Activated CD4-positive, alpha-beta T cell treated with anti-CD3 and anti-CD28 coated beads for 48 hours (primary cell): ENCODE measurements at places on chromosomes 7 and 10.
A peak's percentile ranks its signal among the peaks of the same experiment; 100 is the strongest.

GRCh38 chr10:109737626-109738025 lies 185.7 kb downstream of the XPNPEP1 start:
- no peak for DNase-seq

GRCh38 chr10:122471531-122472177 lies 10.3 kb downstream of the HTRA1 start:
- no peak for DNase-seq

DNA sequence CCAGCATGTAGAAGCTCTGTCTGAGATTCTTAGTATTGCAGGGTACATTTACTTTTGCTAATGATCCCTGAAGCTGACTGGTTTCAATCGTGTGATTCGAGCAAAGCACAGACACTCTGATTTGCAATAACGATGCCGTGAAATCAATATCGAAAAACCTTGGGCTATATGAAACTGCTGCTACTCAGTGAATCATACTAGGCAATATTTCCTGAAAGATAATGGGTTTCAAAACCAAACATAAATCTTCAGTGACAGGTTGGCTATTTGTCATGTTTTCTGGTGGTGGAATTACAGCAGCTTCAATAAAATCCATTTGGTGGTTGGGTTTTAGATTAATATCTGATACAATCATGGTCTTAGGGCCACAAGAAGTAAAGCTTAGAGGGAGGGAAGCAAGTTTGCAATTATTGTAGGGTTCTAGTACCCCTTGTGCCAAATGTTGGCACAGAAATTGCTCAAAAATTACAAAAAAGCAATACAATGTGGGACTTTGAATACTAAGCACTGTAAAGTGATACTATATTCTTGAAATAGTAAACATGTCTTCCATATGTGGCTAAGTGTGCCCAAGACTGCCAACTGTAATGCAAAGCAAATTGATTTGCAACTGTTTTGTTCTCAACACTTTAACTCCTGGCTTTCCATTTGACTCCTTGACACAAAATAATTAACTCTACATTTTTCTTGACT lies 112.4 kb upstream of the JAZF1 start:
- peak; percentile 10 for DNase-seq

DNA sequence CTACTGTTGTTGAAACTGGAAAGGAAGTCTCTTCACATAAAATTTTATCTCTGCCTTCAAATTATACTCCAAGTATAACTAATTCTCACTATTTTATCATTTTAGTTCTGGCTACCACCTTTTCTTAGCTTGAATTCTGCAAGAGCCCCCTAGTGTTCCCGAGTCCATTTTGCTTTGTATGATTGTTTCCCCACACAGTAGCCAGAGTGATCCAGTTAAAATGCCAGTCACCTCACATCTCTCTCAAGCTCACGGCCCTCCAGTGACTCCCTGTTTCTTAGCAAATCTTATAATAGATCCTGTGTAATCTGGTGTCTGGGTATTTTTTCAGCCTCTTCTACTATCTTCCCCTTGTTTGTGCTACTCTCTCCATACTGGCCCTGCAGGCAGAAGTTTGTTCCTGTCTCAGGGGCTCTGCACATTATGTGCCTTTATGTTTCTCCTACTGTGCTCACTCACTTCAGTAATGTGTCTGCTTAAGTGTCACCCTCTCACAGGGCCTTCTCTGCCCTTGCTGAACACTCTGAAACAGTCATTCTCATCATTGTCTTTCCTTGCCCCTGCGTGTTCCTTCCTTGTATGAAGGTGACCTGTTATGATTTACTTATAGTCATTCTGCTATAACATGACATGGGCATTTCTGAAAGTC lies 8.9 kb downstream of the WAC start:
- no peak for DNase-seq

- DNase-seq: no peak
Observed at GRCh38 chr10:14534152-14534551, 203.4 kb upstream of the FRMD4A start.

DNA sequence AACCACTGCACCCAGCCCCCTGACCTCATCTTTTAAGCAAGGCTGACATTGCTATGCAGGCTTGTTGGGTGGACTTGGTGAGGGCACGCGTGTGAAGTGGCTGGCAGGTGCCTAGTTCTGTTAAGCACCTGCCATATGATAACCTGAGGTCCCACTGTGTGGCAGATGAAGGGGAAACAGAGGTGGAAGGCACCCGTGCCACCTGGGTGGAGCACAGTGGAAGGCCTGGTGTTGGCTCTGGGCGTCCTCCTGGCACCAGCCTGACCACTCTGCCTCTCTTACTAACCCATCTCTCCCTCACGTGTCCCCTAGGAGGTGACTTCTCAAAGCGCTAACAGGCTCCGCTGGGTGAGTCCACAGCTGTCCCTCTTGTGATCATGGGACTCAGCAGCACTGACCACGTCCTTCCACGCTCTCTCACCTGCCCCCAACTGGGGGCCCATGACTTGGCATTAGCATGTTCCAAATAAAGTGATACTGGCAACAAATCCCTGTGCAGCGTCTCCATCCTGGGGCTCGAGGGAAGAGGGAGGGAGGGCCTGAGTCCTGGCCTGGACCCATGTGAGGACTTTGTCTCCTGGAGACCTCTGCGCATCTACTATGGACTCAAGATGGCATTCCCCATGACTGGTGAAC lies 4.6 kb upstream of the ZNF862 start:
- no peak for DNase-seq

DNA sequence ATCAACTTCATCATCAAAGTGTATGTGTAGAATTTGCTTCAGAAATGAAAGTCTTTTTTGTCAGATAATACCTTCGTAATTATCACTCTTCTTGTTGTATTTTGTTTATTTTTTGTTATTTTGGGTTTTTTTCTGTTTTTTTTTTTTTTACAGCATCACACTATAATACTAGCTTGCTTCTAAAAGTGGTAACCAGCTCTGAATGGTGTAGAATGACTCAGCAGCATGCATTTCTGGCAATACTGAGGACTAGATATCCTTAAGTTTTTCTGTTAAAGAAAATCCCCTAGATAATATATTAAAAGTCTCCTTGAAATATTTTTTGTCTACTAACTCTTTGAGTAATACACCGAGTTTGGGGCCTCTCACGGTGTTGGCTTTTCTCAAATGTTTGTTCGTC lies 109.1 kb downstream of the LMBR1 start:
- DNase-seq: no peak

DNA sequence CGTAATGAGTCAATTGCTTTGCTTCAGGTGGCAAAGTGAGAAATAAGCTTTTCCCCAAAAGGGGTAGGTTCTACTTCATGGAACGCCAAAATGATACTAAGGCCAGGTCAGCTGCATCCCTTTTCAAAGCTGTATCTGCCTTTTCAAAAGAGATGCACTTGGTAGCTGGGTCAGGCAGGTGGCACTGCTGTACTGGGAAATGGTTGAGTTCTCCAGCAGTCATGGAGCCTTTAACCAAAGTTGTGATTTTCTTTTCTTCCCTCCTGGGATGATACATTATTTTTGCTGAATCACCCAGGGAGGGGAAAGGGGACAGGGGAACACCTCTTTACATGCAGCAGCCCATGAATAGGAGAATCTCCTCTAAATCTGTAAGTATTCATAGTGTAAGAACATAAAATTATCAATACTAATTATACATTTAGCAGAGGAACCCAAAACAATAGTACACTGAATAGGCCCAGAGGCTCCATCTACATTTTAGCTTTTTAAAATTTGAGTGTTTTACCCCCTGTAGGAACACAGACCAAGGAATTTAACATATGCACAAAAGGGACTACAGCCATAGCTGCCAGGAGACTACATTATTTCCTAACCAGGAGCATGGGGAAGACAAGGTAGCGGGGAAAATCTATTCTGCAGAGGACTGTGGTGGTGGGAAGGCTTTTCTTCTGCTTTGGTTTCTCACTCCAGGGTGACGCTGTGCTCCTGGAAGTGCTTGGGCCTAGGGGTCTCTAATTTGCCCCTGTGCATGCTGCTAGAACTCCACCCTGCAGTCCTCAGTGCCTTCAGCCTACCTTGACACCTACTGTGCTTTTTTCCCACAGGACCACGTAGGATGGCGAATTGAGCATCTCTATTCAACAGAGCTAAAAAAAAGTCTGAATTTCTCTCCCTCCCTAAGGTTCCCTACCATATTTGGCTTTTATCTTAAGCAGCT lies 6.4 kb upstream of the GPR22 start:
- peak; percentile 39 for DNase-seq

GRCh38 chr10:31170636-31171035 lies 139.0 kb upstream of the ZNF438 start:
- no peak for DNase-seq

DNA sequence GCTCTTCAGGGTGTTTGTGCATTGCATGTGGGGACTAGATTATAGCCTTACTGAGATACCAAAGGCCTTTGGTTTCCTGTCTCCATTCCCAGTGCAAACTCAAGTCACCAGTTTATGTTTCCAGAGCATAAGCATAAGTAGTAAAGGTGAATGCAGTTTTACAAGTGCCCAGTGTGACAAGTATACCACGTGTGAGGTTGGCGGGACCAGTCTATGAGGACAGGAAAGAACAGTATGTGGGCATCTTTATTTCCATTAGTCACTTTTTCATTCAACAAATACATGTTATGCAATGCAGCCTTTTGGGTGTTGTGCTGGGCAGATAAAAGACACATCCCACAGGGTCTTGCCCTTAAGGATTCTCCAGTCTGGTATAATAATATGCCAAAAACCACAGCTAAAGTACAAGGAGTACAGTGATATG lies 146.5 kb downstream of the ARID5B start:
- DNase-seq: peak; percentile 71

GRCh38 chr10:98141484-98142073 lies 7.1 kb downstream of the R3HCC1L start:
- no peak for DNase-seq

GRCh38 chr7:70426249-70426880 lies 705.6 kb upstream of the GALNT17 start:
- no peak for DNase-seq

DNA sequence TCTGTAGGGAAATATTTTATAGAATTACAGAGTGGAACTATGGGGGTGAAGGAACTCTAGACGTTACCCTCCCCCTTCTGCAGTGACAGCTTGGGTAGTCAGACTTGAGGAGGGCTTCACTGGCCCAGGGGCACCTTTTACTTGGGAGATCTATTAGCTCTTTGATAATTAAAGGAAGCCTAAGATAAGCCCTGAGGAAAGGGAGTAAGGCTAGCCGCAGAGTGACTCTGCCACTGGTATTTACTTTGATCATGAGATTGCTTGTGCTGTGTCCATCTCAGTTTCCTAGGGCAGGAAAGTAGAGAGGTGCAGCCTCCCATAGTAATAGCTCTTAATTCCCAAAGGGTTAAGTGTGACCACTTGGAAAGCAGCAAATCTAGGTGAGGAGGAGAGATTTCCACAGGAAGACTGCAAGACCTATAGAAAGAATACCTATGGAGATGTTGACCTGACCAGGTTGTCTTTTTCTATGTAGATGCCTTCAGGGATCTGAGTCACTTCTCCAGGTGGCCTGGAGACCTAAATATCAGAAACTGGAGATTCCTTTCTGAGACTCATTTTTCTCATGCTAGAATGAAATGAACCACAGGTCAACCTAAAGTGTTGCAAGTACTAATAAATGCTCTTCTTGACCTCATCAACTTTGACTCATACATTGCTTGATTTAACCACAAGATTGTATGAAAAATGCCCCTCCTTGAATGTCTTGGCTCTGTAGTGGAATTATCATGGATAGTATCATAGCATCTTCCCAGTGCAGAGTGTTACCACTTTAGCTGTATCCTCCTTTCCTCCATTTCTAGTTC lies 447.3 kb upstream of the GHITM start:
- DNase-seq: no peak

DNA sequence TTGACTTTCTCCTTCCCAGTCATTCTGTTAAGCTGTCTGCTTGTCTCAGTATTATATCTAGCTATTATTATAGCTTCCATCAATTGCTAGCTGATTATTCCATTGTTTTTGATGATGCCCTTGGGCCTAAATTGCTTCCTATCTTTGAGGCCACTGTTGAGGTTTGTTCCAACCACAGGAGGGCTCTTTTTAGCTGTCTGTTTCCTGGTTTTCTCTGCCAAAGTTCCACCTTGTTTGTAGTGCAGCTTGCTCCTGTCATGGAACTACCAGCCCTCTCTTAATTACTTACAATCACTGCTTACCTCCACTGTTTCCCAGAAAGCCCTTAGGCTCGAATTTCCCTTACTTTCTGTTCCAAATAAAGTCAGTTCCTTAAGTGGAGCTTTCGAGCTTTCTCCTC lies 118.7 kb upstream of the SEC61G start:
- DNase-seq: no peak

- DNase-seq: peak; percentile 59
Observed at GRCh38 chr10:131901181-131901829, 497 bp downstream of the PPP2R2D start.

GRCh38 chr7:47678641-47679380 lies 96.9 kb upstream of the TNS3 start:
- no peak for DNase-seq

DNA sequence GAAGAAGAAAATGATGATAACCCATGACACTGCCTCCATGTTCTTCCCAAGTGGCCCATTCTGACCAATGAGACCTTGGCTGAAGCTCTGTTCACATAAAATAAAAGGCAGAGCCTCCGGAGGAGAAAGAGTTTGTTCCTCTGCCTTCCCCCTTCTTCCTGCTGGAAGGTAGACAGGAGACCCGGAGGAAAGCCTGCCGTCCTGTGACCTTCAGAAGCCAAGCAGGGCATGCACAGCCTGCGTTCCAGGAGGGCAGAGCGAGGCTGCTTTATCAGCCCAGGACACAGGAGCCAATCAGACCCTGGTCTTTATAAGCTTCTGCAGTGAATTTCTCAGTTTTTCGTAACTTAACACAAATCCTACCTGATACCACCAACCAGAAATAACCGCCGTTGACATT lies 8.6 kb upstream of the GRID1 start:
- no peak for DNase-seq

GRCh38 chr10:4405828-4406227 lies 420.2 kb upstream of the AKR1E2 start:
- no peak for DNase-seq

GRCh38 chr10:34031400-34031799 lies 696.9 kb upstream of the NRP1 start:
- no peak for DNase-seq

DNA sequence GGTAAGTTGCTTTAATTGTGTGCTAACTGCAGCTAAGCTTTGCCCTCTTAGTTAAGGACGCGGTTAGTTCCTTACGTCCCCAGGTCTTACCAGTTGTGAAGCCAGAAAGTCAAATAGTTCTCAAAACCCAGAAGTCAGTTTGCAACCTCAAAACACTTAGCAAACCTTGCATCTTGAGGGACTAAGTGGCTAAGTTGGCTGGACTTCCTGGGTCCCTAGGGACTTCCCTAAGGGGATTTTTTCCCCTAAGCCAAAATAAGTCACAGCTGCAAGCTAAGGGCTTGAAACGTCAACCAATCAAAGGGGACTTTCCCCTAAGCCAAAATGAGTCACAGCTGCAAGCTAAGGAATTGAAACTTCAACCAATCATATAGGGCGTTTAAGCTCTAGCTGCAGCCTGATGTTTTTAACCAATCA lies 36.2 kb upstream of the HECW1 start:
- DNase-seq: peak; percentile 20
